ENCODE measurements at places on chromosomes 3 and 15. TPM values are rescaled to one million over a fixed set of nuclear protein-coding genes. Genes with fewer than 3 reads are reported as not detected.

GRCh38 chr3:123130079-123130750 is 63.4 kb downstream of the PDIA5 start:
- H3K4me3 ChIP-seq = no peak overlapping the region
- no peak for DNase-seq
- H3K27ac ChIP-seq = no peak overlapping the region
- no peaks in the 10 kb centered on the region for H3K27me3 ChIP-seq

The ERICH6 gene
- total RNA-seq = 0.33 TPM

The FSD2 gene
- total RNA-seq = not detected

The TBC1D2B gene
- 29.2 TPM for total RNA-seq

The SLC38A3 gene
- total RNA-seq = 10.5 TPM

The RBP2 gene
- total RNA-seq = not detected

GRCh38 chr15:39508536-39508935 is 72.3 kb upstream of the THBS1 start:
- DNase-seq = no peak
- no peaks in the 10 kb centered on the region for H3K36me3 ChIP-seq
- H3K27me3 ChIP-seq = no peaks in the 10 kb centered on the region

GRCh38 chr3:177284383-177284881 is 87.2 kb upstream of the TBL1XR1 start:
- H3K4me1 ChIP-seq = no peaks in the 10 kb centered on the region
- no peak overlapping the region for H3K4me3 ChIP-seq
